ENCODE measurements at places on chromosomes 16 and 17. TPM values are rescaled to one million over a fixed set of nuclear protein-coding genes. Genes with fewer than 3 reads are reported as not detected.

GRCh38 chr17:5784791-5785190, 200.5 kb upstream of the NLRP1 start:
- DNase-seq, result no peak

- DNase-seq, result no peak
Observed at GRCh38 chr17:1736348-1737281, 6.1 kb upstream of the SERPINF2 start.

DNA sequence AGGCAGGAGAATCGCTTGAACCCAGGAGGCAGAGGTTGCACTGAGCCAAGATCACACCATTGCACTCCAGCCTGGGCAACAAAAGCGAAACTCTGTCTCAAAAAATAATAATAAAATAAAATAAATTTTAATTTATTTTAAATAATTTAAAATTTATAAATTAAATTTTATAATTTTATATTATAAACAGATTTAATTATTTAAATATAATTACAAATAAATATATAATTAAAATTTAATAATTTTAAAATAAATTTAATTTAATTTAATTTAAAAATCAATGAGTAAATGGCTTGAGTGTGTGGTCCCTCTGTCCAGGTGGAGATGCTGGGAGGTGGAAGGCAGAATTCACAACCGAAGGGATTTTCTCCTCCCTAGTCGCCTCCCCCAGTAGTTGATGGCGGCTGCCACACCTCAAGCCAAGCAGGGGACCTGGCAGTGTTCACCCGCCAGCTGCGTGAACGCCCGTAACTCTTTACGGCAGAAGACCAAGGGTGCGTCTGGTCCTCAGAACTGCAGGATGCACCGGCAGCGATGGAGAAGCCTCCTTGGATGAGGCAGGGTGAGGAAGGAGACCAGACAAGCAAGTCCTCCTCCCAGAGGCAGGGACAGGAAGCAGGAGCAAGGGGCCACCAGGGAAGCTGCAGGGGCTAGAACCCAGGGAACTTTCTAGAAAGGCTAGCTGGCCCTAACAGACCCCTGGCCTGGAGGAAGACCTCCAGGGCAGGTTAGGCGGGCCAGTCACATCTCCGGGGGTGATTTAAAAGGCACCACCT, 22.9 kb upstream of the KRT17 start:
- no peak for DNase-seq

DNA sequence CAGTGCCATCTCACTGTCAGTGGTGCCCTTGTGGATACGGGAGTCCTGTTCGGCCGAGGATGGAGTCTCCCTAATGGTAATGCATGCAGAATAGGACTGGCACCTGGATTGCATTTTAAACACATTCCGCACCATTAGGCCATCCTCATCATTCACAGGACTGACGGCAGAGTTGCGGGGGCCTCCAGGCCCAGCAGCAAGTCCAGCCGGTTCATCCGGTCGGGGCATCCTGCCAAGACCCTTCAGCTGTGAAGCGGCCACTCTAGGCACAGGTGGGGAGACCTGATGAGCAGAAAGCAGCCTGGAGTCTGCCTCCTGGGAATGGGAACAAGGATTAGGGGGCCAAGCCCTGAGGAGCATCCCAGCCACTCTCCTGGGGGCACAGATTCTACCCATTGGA, 90.3 kb upstream of the XYLT1 start:
- DNase-seq, result no peak

DNA sequence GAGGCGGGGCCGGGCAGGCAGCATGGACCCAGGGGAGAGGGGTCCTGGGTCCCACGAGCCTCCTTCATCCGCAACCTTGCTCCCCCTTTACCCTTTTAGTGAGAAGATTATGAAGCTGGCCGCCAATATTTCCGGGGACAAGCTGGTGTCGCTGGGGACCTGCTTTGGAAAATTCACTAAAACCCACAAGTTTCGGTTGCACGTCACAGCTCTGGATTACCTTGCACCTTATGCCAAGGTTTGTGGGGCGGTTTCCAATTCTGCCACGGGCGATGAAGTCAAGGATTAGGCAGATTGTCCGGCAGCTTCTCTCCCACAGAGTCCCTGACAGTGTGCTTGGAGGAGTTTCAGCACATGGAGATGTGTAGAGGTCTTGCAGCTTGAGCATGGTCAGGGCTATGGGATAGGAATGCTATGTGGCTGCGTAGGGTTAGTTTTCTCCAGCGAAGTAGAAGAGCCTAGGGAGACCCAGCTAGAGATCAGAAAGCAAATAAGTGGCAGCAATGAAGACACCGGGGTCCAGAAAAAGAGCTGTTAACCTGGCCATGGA, 598 bp downstream of the NIP7 start:
- DNase-seq, result peak; percentile 10

GRCh38 chr17:81008140-81008539, 16.5 kb downstream of the CHMP6 start:
- DNase-seq, result no peak

DNA sequence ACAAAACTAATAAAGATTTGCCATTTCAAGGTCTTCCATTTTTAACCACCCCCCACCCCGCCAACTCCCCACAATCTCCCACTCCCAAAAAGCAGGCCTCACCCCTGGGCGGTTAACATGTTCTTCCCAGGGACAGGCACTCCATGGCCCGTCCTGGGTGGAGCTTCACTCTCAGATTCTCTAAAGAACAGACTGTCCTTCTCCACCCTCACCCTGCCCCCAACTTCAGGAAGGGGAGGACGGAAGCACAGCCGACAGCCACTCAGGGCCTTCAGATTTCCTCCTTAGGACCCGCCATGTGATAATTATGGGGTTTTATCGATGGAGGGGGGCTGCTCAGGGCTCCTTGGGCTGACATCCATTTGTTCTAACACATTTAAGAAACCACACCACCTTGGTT, 61.9 kb downstream of the ZFHX3 start:
- DNase-seq, result no peak

DNA sequence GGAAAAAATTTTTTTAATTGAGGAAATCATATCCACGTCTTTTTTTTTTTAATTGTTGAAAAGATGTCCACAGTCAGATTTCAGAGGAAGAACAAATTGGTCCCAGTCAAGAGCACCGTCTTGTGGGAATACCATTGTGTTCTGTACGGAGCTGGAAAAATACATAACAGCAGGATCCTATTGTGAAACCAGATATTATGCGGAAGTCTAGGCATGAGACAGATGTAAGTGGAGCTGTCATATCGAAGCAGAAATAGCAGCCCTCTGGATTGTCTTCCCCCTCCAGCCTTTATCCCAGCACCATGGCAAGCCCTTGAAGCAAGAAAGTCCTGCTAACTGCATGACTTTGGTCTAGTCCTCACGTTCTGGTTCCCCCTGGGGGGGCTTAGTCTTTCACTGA, 391.6 kb upstream of the ASIC2 start:
- DNase-seq, result no peak

CES3 gene
- 5.7 TPM for total RNA-seq

C16orf89 gene
- total RNA-seq, result 0.37 TPM

CMTM1 gene
- 2.9 TPM for total RNA-seq

GCGR gene
- not detected for total RNA-seq

CTF1 gene
- total RNA-seq, result 0.39 TPM
